Neuronal stem cell (in vitro differentiated cells): ENCODE measurements at places on chromosomes 11 and 22.

DNA sequence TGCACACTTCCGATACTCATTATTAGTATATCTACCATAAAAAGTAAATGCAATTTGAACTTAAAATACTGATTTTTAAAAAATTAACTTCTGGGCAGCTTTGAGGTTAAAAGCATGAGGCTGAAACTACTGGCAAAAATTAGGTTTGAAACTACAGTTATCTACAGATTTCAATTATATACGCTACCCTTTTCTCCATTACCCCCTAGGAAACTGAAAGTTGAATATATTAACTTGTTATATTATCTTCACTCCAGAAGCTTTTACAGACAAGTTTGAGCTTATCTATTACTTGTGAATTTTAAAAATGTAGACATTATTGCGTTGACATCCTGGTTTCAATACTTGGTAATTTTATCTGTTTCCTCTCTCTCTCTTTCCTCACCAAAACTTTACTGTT, 96.7 kb upstream of the DDI1 start:
- DNase-seq: no peak

GRCh38 chr11:20584093-20584774, 15.2 kb upstream of the SLC6A5 start:
- no peak for DNase-seq

GRCh38 chr11:68041617-68042218, 2.9 kb downstream of the TCIRG1 start:
- DNase-seq: no peak

DNA sequence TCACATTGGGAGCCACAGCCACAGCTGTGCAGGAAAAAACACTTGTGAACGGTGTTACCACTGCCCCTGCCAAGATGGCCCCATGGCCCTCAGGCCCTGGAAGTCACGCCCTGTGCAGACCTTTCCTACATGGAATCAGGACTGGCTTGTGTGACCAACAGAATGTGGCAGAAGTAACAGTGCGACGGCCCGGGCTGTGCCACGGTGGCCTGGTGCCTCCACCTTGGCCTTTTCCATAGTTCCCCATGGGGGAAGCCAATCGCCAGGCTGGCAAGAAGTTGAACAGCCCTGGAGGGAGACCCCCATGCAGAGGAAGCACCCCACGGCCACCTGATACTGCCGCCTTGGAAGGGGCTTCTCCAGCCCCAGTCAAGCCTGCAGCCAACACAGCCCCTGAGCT, 48.0 kb downstream of the DHCR7 start:
- no peak for DNase-seq

- no peak for DNase-seq
Observed at GRCh38 chr11:12950670-12951069, 58.4 kb upstream of the RASSF10 start.

- no peak for DNase-seq
Observed at GRCh38 chr11:67371189-67371910, 2.0 kb downstream of the CLCF1 start.

- no peak for DNase-seq
Observed at GRCh38 chr11:19284881-19285280, 44.1 kb upstream of the E2F8 start.

DNA sequence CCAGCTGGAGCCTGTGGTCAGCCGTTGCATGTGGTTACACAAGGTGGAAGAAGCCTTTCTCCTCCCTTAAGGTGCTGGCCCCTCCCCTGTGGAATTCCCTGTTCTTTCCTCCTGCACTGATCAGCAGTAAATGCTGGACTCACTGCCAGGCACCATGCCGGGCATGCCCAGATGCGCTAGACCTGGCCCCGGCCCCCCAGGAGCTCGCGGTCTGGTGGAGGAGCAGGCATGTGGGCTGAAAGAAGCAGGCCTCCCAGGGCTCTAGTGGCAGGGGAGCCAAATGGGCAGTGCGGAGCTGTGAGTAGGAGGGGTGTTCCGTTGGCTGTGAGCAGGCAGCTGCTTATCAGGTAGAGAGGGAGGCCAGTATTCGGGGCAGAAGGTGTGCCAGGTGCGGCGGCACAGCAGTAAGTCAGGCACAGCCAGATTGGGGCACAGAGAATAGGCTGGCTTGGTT, 10.2 kb downstream of the DGKZ start:
- no peak for DNase-seq

DNA sequence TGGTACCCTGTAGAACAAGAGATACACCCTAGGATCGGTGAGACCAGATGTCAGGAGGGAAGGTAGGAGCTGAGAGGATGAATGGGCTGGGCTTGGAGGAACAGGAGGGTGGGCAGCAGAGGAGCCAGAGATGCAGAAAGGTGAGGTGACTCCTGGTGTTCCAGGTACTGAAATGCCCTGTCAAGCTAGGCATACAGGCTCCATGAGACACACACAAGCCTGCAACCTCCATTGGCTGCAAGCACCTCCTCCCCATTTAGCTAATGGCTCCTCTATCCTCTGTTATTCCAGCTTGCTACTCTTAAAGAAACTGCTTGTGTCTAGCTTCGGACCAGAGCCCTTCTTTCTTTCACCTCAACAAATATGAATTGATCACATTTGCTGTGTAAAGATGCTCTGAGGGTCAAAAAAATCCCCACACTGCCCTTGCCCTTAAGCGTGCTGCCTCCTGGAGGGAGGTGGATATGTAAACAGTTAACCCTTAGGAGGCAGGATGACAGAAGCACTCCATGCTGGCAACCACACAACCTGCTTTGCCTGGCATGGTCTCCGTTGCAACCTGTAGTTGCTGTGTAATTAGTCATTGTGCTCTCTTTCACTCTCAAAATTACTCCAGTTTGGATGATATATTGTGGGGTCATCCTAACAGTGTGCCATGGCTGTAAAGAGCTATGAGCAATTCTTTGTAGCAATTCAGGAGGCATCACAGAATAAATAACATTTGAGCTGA, 156.0 kb downstream of the PKNOX2 start:
- DNase-seq: no peak

DNA sequence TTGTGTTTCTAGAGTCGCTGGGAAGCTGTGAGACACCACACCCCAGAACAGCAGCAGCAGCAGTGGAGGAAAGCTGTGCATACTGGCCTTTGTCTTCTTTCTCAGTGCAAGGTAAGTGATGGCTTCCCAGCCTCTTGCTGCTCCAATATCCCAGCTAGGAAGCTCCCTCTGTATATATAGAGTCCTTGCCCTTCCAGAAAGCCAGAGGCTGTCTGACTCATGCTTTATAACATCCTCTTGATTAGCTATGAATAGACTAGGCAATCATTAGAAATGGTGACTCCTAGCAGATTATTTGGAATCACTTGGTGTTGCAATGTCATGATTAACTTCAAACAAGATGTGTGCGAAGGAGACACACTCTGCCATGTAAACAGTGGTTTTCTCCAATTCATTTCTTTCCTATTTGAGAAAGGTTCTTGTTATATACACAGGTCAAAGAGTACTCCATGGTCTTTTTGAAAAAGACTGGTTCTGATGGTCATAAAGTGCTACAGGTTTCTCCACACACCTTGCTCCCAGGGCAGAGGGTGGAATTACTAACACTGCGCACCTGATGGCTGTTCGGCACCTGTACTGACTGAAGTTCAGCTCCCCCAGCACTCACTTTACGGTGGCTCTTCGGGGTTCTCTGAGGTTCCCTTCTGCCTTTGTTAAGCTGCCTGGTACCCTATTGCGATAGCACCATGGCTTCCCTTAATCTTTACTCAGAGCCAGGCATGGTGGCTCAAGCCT, at the start of gene MMP1:
Gene MMP1, minus strand, starts transcription at position 149 of the 735 bp plus-strand sequence. Its CDS starts 68 bp downstream, at position 81.
- DNase-seq: no peak

- DNase-seq: no peak
Observed at GRCh38 chr11:15157606-15158137, 42.9 kb downstream of the INSC start.

DNA sequence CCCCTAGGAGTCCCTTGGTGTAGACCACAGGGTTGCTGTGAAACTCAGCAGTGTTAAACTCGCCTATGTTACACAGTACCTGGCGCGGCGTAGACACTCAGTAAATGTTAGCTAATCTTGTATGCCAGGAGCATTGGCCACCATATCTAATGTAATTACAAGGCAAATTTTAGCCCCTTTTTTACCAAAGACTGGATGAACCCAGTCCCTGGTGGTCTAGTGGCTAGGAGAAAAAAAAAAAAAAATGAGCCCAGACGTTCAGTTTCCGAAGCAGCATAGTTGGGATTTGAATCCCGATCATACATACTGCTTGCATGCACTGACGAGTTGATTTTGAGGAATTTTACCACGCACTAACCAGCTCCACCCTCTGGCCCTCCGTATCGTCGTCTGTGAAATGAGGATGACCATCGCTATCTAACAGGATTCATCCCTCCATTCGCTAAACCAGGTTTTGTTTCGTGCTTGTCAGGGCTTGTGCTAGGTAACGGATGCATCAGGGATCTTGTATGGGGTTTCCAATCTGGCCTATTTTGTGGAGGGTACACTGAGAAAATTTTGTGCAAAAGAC, 688 bp downstream of the PTS start:
- no peak for DNase-seq

DNA sequence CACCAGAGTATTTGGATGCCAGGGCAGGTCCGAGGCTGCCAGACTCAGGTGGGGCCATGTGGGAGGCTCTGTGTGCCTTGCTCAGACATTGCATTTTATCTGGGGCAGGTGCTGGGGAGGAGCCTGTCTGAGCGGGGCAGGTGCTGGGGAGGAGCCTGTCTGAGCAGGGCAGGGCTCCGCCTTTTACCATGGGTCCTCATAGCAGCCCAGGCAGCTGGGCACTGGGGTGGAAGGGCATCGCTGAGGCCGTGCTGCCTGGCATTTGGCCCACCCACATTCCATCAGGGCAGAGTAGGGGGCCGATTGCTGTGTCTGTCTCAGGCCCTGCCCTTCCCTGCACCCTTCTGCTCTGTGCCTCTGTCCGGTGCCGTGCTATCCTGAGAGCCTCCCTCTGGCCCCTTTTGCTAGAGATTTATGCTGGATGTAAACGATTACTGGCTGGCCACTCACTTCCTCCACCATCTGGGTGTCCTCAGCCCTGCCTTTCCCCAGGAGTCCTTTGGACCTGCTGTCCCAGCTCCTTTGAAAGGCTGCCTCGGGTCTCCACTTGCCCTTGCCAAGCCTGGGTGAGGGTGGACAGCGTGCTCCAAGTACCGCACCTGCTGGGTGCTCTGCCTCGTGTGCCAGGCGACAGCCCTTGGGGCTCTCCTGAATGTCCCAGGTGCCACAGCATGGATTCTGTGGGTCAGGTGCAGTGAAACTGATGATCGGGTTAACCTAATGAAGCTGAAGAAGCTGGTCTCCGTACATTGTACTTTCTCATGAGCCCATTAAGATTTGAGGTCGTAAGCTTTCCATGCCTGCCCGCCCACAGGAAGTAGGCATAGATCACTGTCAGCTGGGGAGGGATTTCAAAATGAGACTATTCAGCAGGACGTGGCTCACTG, 281.6 kb downstream of the TBC1D22A start:
- DNase-seq: no peak

GRCh38 chr11:62665599-62666258, 617 bp downstream of the CSKMT start:
- DNase-seq: peak; percentile 43

DNA sequence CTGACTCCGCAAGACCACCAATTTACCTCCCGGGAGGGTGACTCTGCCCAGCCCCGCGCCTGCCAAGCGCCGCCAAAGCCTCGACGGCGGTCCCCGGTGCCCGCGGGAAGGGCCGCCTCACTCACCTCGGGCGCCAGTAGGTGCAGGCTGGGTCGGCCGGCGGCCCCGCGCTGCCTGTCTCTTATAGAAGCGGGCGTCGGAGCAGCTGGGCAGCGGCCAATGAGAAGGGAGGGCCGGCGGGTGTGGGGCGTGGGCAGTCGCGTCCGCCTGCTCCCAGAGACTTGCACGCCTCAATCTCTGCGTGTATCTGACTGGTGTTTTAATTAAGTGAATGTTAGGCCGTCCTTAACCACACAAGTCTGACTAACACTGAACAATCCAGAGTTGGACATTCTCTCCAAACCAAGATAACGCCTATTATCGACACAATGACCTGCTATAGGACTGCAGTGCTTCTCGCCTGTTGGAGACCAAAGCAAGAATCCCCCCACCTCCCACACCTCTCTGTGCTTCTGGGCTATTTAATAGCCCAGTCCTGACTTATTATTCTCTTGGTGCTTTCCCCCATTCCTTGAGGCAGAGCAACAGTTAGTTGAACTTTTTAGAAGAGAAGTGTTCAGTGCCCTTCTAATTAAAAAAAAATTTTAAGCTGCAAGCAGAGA, at the start of gene TPH1:
Gene TPH1, minus strand, starts transcription at position 154 of the 662 bp plus-strand sequence. CDS start 5,507 bp downstream, outside the sequence.
- DNase-seq: peak; percentile 26

DNA sequence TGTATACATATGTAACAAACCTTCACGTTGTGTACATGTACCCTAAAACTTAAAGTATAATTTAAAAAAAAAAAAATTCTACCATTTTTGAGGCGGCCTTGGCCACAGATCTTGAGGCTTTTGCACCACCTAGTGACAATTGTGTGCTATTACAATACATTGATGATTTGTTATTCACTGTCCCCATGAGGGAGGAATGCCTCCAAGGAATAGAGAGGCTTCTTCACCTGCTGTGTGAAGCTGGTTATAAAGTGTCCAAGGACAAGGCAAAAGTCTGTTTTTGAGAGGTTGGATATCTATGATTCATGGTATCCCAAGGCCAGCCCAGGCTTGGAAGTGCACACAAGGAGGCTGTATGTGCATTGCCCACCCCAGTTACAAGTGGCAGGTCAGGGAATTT, 30.7 kb downstream of the SLC22A25 start:
- DNase-seq: peak; percentile 8

GRCh38 chr11:27605422-27605821, 94.8 kb downstream of the BDNF start:
- DNase-seq: no peak

DNA sequence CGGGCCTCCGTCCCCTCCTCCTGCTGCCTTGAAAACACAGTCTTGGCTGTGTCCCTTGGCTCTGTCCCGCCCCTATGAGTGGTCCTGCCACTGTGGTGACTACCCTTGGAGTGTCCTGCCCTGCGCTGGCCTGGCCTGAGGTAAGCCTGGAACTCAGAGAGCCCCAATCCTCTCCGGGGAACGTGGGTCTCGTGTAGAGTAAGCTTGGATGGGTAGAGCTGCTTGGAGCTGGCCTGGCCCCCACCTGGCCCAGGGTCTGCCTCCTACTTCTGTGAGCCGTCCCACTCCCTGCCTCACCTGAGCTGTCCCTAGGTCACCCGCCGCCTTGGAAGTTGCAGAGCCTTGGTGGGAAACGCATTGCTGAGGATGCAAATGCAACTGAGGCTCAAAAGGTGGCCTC, 347.1 kb downstream of the CTTN start:
- no peak for DNase-seq

- no peak for DNase-seq
Observed at GRCh38 chr11:2449548-2450320, 4.9 kb downstream of the KCNQ1 start.

DNA sequence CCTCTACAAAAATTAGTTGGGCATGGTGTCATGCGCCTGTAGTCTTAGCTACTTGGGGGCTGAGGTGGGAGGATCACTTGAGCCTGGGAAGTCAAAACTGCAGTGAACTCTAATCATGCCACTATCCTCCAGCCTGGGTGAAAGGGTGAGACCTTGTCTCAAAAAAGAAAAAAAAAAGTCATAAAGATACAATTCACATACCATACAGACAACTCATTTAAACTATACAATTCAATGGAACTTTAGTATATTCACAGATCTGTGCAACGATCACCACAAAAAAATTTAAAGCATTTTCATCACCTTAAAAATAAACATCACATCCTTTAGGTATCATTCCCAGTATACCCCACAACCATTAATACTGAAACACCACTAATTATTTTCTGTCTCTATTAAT, 201.2 kb downstream of the PGR start:
- DNase-seq: no peak

- DNase-seq: no peak
Observed at GRCh38 chr11:114233755-114234154, 62.4 kb upstream of the NNMT start.

- no peak for DNase-seq
Observed at GRCh38 chr22:41339823-41340222, 38.5 kb downstream of the ZC3H7B start.
